HAP-1 (cell line): ENCODE measurements at places on chromosomes 11 and 22.

DNA sequence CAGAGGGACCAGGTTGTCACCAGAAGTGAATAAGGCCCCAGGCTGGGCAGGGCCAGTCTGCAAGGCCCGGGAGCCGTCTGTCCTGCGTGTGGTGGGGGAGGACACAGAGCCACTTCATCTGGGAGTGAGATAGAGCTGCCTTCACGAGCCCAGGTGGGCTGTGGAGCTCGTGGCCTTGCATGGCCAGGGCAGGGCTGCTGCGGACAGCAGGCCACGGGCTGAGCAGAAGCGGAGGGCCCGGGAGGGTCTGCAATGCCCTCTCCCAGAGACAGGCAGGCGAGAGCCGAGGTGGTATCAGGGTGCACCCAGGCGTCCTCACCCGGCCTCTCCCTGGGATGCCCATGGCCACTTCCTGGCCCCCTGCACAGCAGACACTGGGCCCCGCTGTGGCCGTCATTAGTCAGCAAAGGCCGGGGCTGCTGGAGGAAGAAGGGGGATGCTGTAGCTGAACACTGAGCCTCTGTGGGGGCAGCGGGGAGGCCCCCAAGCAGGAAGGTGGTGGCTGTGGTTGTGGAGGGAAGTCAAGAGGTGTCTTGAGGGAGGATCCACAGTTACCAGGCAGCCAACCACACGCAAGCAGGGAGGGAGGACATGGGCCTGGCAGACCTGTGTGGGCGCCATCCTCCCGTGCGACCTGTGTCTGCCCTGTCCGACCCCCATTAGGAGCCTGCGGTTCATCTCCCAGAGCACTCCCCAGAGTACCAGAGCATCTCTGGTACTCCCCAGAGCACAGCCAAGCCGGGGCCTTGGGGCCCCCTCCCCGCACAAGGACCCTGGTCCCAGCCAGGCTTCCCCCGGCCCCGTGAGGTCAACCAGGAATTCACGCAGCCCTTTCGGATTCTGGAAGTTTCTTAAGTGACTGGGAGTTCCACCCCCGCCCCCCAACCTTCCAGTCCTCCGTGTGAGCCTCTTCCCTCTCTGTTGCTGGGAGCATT lies 1109.5 kb downstream of the BRD1 start:
- DNase-seq, result no peak

DNA sequence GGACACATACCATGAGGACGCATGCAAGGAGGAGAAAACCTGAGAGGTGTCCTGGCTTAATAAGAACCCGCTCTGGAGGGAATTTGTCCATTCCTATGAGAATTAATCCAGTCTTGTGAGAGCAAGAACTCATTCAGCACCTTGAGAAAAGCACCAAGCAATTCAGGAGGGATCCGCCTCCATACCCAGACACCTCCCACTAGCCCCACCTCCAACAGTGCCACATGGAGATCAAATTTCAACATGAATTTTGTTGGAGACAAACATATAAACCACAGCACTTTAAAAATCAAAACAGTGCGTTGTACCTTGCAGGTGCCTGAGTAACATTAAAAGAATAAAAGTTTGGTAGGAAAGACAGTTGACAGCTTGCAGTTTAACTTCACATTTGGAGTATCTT lies 11.4 kb downstream of the UBE4A start:
- no peak for DNase-seq

DNA sequence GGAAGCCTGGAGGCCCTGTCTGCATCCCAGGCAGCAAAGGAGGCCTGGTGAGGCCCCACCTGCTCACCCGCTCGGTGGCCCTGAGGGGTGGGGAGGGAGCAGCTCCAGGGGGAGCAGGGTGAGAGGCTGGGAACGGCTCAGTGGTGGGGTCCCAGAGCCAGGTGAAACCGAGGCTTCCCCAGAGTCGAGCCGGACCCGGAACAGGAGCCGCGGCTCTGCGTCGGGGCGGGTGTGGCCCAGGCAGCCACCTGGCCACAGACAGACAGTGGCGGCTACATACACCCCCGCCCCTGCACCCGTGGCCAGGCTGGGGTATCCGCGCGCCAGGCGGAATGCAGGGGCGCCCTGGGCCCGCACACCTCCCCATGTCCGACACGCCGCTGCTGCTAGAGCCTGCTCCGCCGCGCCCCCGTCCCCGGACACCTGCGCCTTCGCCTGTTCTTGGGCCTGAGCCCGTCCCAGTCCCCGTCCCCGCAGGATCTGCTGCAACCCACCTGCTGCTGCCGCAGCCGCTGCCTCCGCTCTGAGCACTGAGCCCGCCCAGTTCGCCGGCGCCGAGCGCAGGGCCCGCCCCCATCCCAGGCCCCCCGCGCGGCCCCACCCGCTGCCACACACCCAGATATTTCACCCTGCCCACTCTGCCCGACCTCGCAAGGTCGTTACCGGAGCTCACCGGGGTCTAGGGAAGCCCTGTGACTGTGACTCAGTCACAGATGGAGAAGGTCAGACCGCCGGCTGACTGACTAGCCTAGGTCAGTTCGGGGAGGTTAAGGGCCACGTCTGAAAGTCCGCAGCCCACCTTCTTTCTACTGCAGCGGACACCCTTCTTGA lies at the start of gene SLC7A4:
Gene SLC7A4 (minus strand): TSS at position 525 of the 831 bp plus-strand sequence. CDS start 749 bp downstream, outside the sequence.
- no peak for DNase-seq

GRCh38 chr11:119802670-119803069 lies 73.7 kb upstream of the NECTIN1 start:
- DNase-seq, result no peak

GRCh38 chr11:74739546-74740270 lies 8.5 kb upstream of the CHRDL2 start:
- peak; percentile 73 for DNase-seq
